Osteoblast (primary cell): ENCODE measurements at places on chromosomes 16 and 17. TPM values are rescaled to one million over a fixed set of nuclear protein-coding genes. Genes with fewer than 3 reads are reported as not detected.

GRCh38 chr17:80771612-80772005, 220.0 kb upstream of the CHMP6 start:
- no peak for DNase-seq

DNA sequence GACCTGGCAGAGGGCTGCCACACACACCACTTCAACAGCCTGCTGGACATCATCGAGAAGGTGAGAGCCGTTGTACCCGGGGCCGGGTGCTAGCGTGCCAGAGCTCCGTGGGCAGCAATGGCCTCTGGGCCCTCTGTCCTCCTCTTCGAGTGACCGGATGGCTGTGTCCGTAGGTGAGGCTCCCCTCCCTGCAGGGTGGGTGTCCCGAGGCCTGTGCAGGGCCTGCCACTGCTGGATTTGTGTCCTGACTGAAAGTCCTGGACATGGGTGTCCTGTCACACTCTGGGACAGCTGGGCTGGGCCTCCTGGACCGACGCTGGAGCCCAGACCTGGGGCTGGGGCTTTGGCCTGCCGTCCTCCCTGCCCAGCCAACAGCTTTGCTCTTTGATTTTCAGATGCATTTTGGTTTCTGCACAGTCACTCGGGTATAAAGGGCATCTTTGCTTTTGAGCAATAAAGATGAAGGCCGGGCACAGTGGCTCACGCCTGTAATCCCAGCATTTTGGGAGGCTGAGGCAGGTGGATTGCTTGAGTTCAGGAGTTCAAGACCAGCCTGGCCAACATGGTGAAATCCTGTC, 16.7 kb downstream of the TSC2 start:
- DNase-seq, result no peak

DNA sequence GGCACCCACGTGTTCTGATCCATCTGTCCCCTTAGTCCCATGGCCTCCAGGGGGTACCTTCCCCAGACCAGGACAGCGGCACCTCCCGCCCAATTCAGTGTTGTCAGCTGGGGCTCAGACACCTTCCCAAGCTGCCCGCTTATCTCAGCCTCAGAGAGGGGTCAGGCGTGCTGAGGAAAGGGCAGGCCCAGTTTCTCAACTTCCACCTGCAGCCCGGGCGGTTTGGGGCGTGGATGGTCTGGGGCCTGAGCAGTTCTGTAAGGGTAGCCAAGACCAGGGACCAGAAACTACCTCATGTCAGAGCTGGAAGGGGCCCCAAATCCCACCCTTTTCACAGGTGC, 5.1 kb downstream of the PLCD3 start:
- DNase-seq, result no peak

GRCh38 chr16:80012586-80012985, 412.0 kb upstream of the MAF start:
- no peak for DNase-seq

MYH11 gene
- total RNA-seq, result under 0.01 TPM in 2 replicates
